ENCODE measurements at places on chromosomes 6 and 20. TPM values are rescaled to one million over a fixed set of nuclear protein-coding genes. Genes with fewer than 3 reads are reported as not detected.

- no peak overlapping the region for H3K27ac ChIP-seq
- H3K36me3 ChIP-seq: no peaks in the 10 kb centered on the region
- H3K27me3 ChIP-seq: peaks cover 32% of the 10 kb centered on the region
- H3K4me3 ChIP-seq: no peak overlapping the region
- no peaks in the 10 kb centered on the region for H3K4me1 ChIP-seq
These were observed 72.4 kb upstream of the NHSL1 start for GRCh38 chr6:138571585-138572166.

STK35 gene
- total RNA-seq: 17.5 TPM

C6orf58 gene
- not detected for total RNA-seq

GRCh38 chr6:15553736-15554294 is 109.0 kb downstream of the DTNBP1 start:
- H3K4me1 ChIP-seq: no peaks in the 10 kb centered on the region
- no peak for DNase-seq
- no peak overlapping the region for H3K4me3 ChIP-seq
- H3K27ac ChIP-seq: no peak overlapping the region

BHLHE23 gene
- total RNA-seq: not detected

DNA sequence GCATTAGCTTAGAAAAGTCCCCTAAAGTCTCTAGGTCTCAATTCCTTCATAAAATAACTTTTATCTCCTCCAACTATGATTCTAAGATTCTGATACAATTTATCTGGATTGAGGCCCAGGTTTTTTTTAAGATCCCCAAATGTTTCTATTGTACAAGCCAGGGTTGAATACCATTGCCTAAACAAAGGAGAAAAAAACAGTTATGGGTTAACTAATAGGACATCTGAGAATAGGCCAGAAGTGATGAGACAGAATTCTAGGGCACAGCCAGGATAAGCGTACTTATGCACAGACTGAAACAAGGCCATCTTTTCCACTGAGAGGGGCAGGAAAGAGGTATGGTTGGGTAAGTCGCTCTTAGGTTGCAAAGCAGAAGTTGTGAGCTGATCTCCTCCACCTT is 26.4 kb downstream of the EPB41L2 start:
- no peaks in the 10 kb centered on the region for H3K36me3 ChIP-seq
- DNase-seq: no peak
- H3K4me1 ChIP-seq: peaks cover 2% of the 10 kb centered on the region
- H3K4me3 ChIP-seq: no peak overlapping the region
- no peaks in the 10 kb centered on the region for H3K27me3 ChIP-seq
- H3K27ac ChIP-seq: no peak overlapping the region

GRCh38 chr6:90098001-90098531 is 198.6 kb downstream of the BACH2 start:
- H3K4me3 ChIP-seq: no peak overlapping the region
- peaks cover 43% of the 10 kb centered on the region for H3K4me1 ChIP-seq
- peaks cover 37% of the 10 kb centered on the region for H3K27me3 ChIP-seq
- H3K27ac ChIP-seq: no peak overlapping the region

PRL gene
- total RNA-seq: not detected

SYNDIG1 gene
- not detected for total RNA-seq

GRCh38 chr20:64116016-64116415 is 8.7 kb upstream of the NPBWR2 start:
- no peak overlapping the region for H3K4me3 ChIP-seq
- H3K4me1 ChIP-seq: peaks cover 10% of the 10 kb centered on the region
- H3K36me3 ChIP-seq: no peaks in the 10 kb centered on the region
- DNase-seq: peak; percentile 32
- peaks cover under 1% of the 10 kb centered on the region for H3K27me3 ChIP-seq

DNA sequence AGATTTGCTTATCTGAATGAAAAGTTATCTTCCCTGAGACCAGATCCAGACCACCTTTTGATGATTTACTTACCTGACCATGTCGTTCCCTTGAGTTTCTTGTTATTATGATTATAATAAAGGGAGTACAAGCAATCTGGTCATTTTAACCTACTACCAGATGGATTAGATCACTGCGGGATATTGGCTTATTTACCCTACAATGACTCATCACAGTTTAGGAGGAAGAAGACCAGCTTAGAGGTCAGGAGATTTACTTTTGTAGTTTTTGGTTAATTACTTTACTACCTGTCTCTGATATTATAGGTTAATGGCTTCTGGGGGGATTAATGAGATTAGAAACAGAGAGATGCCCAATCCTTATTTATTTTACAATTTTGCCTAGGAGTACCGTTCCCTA is 10.7 kb downstream of the PKIB start:
- H3K27me3 ChIP-seq: peaks cover 9% of the 10 kb centered on the region
- no peaks in the 10 kb centered on the region for H3K4me1 ChIP-seq
- no peak for DNase-seq
- no peaks in the 10 kb centered on the region for H3K36me3 ChIP-seq

FOXA2 gene
- total RNA-seq: not detected

- H3K4me1 ChIP-seq: no peaks in the 10 kb centered on the region
- peaks cover 6% of the 10 kb centered on the region for H3K27me3 ChIP-seq
- DNase-seq: peak; percentile 46
- H3K4me3 ChIP-seq: no peak overlapping the region
These were observed 82.7 kb downstream of the SH3BGRL2 start for GRCh38 chr6:79713701-79714322.

LY6G5B gene
- total RNA-seq: 16.1 TPM

ZBP1 gene
- 22.9 TPM for total RNA-seq

DNA sequence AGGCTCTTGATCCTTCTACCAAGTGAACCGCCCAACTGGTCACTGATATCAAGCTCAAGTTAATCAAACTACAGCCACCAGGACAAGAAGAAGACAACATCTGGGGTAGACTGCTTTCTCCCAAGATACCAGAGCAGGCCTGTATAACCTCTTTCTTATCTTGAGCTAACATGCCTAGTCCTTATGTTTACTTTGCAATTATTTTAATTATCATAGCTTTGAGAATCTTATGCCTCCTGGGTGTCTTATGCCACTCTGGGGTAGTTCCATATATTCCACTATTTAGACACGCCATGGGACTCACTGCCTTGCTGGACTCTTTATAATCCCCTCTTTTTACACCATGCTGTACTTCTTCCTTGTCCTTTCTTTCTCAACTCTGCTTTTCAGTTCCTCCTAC is 41.5 kb upstream of the ECI2 start:
- DNase-seq: no peak
- H3K27me3 ChIP-seq: peaks cover 6% of the 10 kb centered on the region
- H3K4me3 ChIP-seq: no peak overlapping the region
- H3K27ac ChIP-seq: no peak overlapping the region

DNA sequence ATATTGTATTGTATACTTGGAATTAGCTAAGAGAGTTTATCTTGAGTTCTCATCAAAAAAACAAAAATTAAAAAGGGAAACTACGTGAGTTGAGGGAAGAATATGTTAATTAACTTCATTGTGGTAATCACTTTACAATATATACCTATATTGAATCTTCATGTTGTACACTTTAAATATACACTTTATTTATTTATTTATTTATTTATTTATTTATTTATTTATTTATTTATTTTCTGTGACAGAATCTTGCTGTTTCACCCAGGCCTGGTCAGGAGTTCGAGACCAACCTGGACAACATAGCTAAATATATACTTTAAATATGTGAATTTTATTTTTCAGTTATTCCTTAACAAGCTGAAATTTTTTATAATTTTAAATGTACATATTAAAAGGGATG is 74.1 kb downstream of the VIP start:
- DNase-seq: no peak
- no peaks in the 10 kb centered on the region for H3K4me1 ChIP-seq
- H3K27ac ChIP-seq: no peak overlapping the region
- no peak overlapping the region for H3K4me3 ChIP-seq
- no peaks in the 10 kb centered on the region for H3K27me3 ChIP-seq
- no peaks in the 10 kb centered on the region for H3K36me3 ChIP-seq

- H3K27ac ChIP-seq: no peak overlapping the region
- no peaks in the 10 kb centered on the region for H3K27me3 ChIP-seq
- DNase-seq: no peak
- peaks cover 10% of the 10 kb centered on the region for H3K36me3 ChIP-seq
These were observed 6.2 kb upstream of the TNFRSF6B start for GRCh38 chr20:63690003-63690897.

GRCh38 chr20:59825944-59826759 is 107.3 kb downstream of the SYCP2 start:
- no peaks in the 10 kb centered on the region for H3K4me1 ChIP-seq
- H3K27ac ChIP-seq: no peak overlapping the region
- DNase-seq: peak; percentile 18

DNA sequence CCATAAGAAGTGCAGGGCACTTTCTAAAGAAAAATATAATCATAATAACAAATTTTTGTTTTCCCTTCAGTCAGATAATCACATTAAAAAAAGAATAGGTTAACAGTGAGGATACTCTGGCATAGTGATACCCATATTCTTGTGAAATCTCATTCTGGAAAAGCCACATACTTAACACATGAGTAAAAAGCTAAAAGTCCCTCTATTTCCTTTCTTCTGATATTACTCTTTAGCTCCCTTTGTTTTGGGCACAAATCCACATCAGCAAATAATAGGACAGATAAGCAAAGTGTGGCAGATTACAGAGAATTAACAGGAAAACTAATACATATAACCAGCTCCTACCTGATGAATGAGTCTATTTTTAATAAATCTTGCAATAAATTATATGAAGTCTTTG is 15.8 kb downstream of the SHPRH start:
- H3K27me3 ChIP-seq: no peaks in the 10 kb centered on the region
- H3K4me3 ChIP-seq: no peak overlapping the region
- DNase-seq: no peak
- peaks cover 50% of the 10 kb centered on the region for H3K36me3 ChIP-seq
- no peaks in the 10 kb centered on the region for H3K4me1 ChIP-seq

- peaks cover 17% of the 10 kb centered on the region for H3K4me1 ChIP-seq
- H3K36me3 ChIP-seq: peaks cover 1% of the 10 kb centered on the region
These were observed 323.2 kb upstream of the MAN1A1 start for GRCh38 chr6:119672725-119673124.

DNA sequence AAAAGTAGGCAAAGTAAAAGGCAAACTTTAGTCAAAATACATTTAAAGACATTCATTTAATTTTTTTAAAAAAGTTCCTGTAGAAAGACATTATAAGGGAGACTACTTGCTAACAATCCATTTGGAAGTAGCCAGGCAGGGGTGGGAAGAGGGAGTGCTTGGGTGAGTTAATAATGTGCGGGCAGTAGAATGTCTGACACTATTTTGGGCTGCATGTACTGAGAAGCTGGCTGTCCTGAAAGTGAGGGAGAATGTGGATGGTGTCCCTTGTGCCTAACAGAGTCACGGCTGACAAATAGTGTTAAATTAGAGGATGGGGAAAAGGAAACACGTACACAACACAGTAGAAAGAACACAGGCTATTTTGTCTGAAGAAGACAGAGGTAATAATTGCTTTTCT is 142.5 kb downstream of the LCA5 start:
- H3K4me3 ChIP-seq: no peak overlapping the region
- no peaks in the 10 kb centered on the region for H3K4me1 ChIP-seq
- no peak overlapping the region for H3K27ac ChIP-seq
- H3K36me3 ChIP-seq: no peaks in the 10 kb centered on the region

BMP7 gene
- total RNA-seq: not detected

GRCh38 chr6:112018619-112019416 is 35.1 kb upstream of the CCN6 start:
- H3K4me1 ChIP-seq: peaks cover 9% of the 10 kb centered on the region
- H3K27ac ChIP-seq: no peak overlapping the region
- H3K36me3 ChIP-seq: peaks cover 3% of the 10 kb centered on the region
- no peak for DNase-seq

NKX2-4 gene
- not detected for total RNA-seq

DNA sequence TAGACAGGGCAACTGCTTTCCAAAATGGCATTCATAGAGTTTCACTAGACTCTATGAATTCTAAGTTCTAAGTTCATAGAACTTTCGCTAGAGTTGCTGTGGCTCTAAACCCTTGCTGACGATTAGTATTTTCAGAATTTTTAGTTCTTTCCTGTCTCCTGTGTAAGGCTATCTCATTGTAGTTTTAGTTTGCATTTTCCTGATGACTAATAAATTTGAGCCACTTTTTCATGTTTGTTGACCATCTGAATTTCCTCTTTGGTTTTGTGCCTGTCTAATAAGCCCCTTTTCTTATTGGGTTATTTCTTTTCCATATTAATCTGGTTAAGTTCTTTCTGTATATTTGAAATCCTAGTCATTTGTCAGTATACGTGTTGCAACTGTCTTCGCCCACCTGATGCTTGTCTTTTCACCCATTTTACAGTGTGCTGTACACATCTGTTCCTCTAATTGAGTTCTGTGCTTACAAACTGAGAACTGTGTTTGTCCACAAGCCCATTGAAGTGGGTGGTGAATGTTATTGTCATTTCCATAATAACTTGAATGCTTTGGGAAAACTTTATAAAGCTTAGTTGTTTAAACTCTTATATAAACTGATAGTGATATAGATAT is 177.7 kb upstream of the CDYL start:
- no peak for DNase-seq
- no peak overlapping the region for H3K4me3 ChIP-seq
- no peak overlapping the region for H3K27ac ChIP-seq
- H3K27me3 ChIP-seq: peaks cover 16% of the 10 kb centered on the region
- H3K36me3 ChIP-seq: no peaks in the 10 kb centered on the region

- H3K27me3 ChIP-seq: no peaks in the 10 kb centered on the region
- peak overlapping the region; percentile 62 for H3K4me3 ChIP-seq
- H3K27ac ChIP-seq: peak overlapping the region; percentile 82
These were observed 8.8 kb upstream of the RSPH3 start for GRCh38 chr6:159008656-159009288.

- no peaks in the 10 kb centered on the region for H3K36me3 ChIP-seq
- H3K4me1 ChIP-seq: peaks cover 5% of the 10 kb centered on the region
- no peak for DNase-seq
- H3K4me3 ChIP-seq: no peak overlapping the region
These were observed 4.9 kb upstream of the PACSIN1 start for GRCh38 chr6:34460796-34461507.

TMEM74B gene
- total RNA-seq: 0.55 TPM

- no peaks in the 10 kb centered on the region for H3K36me3 ChIP-seq
- no peak for DNase-seq
These were observed 15.9 kb upstream of the ENTPD6 start for GRCh38 chr20:25179439-25180089.

- peak; percentile 44 for DNase-seq
- peaks cover 4% of the 10 kb centered on the region for H3K36me3 ChIP-seq
- peak overlapping the region; percentile 83 for H3K27ac ChIP-seq
- peak overlapping the region; percentile 71 for H3K4me3 ChIP-seq
- peaks cover 26% of the 10 kb centered on the region for H3K4me1 ChIP-seq
These were observed 118.0 kb downstream of the OPRM1 start for GRCh38 chr6:154157082-154157481.

GRCh38 chr6:69783108-69783507 is 13.7 kb downstream of the LMBRD1 start:
- peaks cover 21% of the 10 kb centered on the region for H3K4me1 ChIP-seq
- peaks cover 42% of the 10 kb centered on the region for H3K36me3 ChIP-seq
- no peaks in the 10 kb centered on the region for H3K27me3 ChIP-seq
- H3K4me3 ChIP-seq: no peak overlapping the region
- no peak overlapping the region for H3K27ac ChIP-seq
- no peak for DNase-seq

DNA sequence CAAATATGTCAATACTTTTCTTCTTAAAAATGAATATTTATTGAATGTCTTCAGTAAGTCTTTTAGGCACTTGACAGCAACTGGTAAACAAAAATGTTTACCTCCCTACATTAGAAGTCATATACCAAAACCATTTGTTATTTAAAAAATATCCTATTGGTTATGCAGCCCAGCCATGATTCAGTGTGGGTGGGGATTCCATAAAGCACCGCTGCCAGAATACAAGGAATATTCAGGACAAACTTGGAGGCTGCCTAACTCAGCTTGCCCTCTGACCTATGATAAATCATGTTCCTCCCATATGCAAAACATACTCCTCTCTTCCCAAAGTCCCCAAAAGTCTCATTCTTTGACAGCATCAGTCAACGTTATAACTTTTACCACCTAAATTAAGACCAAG is 486.8 kb upstream of the IRAK1BP1 start:
- no peaks in the 10 kb centered on the region for H3K27me3 ChIP-seq
- DNase-seq: no peak
- no peaks in the 10 kb centered on the region for H3K4me1 ChIP-seq
- no peak overlapping the region for H3K27ac ChIP-seq
